Left cardiac atrium (tissue), 4 donors: ENCODE measurements at places on chromosomes 1 and 21. TPM values are rescaled to one million over a fixed set of nuclear protein-coding genes. Genes with fewer than 3 reads are reported as not detected.

OR2L13 gene
- not detected for total RNA-seq

DNA sequence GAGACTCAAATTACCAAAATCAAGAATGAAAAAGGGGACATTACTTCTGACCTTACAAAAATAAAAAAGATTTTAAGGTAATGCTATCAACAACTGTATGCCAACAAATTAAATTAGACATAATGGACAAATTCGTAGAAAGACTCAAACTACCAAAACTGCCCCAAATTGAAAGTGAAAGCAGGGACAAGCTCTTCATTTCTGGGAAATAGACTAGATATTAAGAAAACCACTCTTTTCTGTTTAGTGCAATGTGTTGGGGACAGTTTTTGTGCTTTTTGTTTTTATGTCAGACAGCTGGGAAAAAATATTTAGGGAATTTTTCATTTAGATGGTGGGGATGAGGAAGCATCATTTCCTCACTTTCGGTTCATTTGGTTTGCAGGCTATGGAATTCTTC is 4.9 kb upstream of the GBP1 start:
- DNase-seq: no peak

DNA sequence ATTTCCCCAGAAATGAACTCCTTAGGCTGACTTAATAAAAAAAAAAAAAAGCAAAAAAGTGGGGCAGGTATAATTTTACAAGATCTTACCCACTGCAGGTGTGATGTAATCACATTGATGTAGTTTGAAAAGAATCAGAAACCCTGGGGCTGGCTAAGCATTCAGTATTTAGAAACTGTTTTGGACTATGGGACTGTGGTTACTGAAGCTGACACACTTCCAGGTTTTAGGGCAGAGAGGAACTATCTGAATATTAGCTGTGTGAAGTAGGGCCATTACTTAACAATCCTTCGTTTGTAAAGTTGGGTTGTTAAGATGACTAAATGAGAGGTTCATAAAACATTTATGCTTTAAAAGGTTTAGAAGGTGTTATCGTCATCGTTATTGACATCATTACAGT is 165.3 kb downstream of the FASLG start:
- DNase-seq: no peak

DNA sequence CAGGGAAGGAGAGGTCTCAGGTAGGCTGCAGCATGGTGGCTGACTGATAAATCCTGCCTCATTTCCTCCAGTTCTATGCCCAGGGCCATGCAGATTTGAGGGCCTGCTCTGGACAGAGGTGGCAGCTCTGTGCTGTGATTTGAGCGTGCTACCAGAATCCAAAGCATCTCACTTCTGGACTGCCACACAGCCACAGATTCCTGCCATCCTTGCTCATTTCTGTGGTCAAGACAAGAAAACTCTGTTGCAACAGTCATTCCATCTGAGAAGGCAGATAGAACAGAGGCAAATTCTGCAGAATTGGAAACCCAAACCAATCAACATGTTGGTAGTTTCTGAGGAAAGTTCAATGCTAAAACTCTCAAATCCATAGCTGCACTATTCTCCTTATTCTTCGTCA is 102.8 kb upstream of the GALNT2 start:
- no peak for DNase-seq

SHISA4 gene
- total RNA-seq: 49.0 TPM

- DNase-seq: no peak
Observed at GRCh38 chr1:64231153-64231552, 27.7 kb downstream of the UBE2U start.

DNA sequence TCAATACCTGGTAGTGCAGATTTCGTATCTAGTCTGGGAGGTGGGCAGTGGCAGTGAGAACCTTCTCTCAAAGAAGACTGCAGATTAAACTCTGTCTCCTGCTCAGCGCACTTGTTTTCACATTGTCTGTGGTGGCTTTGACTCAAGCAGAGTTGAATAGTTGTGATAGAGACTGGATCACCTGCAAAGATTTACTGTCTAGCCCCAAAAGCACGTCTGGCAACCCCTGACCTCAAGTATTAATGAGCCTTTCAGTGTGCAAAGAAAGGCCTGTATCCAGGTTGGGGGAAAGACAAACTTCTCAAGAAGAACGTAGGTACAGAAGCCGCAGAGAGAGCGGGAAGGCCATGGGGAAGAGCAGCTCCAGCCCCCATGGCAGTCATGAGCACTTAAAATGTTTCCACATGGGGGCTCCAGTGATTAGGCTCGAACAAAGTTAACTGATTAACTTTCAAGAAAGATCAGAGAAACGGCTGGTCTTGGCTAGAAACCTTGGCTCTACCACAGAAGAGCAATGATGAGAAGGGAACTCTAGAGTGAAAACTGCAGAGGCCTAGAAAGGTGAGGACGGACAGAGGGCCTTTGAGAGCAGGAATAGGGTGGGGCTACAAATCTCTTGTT is 15.2 kb downstream of the HENMT1 start:
- no peak for DNase-seq

TRIM17 gene
- 0.42 TPM for total RNA-seq

- DNase-seq: no peak
Observed at GRCh38 chr1:223631956-223632355, 33.5 kb downstream of the CAPN8 start.

NPHS2 gene
- not detected for total RNA-seq

GRCh38 chr1:209869291-209870149 is 41.7 kb downstream of the UTP25 start:
- no peak for DNase-seq

SPATA45 gene
- not detected for total RNA-seq

DNA sequence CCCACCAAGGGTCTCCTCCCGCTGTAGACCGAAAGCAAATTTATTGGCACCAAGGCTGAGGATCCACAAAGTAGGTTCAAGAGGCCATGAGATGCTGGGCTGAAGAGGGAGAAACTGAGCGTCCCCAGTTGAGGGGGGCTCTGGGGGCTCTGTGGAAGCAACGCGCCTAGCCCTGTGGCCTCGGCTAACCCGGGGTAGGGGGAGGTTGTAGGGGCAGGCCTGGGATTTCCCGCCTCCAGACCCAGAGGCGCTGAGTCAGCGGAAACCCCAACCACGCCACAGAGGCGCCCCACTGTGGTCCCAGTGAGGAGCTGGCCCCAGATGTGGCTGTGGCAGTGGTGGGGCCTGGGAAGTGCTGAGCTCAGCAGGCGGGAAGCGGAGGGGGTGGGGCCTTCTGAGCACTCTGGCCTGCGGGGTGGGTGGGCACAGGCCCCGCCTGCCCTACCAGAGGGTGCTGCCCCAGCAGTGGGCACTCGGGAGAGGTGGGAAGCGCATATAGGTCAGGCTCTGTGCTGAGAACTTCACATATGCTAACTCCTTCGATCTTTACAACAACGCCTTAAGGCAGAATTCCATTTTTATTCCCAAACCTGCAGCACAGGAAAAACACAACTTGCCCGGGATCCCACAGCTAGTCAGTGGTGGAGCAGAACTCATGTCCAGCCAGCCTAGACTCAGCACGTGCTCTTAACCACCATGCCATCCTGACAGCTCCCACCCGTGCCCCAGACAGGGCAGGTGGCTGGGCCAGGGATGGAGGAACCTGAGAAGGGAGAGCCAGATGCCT is 1.5 kb upstream of the COL16A1 start:
- DNase-seq: peak; percentile 63

PERM1 gene
- 78.9 TPM for total RNA-seq

DNA sequence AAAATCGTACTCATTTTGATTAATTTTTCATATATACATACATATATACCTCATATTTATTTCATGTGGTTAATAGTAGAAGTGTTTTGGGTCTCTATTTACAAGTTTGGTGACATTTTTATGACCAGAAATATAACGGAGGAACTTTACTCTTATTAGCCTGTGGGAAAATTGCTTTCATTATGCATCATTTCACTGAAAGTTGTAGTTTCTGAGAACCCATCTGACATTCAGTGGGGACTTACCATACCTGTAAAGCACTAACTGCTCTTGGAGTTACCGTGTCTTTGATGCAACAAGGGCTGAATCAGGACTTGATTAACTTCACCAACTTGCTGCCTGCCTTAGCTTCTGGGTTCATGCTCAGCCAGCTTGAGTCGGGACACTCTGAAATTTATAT is 49.9 kb upstream of the ITPKB start:
- DNase-seq: no peak

- DNase-seq: peak; percentile 56
Observed at GRCh38 chr1:117895482-117896114, 33.8 kb downstream of the GDAP2 start.

RIIAD1 gene
- total RNA-seq: 3.3 TPM

APCS gene
- not detected for total RNA-seq

DNA sequence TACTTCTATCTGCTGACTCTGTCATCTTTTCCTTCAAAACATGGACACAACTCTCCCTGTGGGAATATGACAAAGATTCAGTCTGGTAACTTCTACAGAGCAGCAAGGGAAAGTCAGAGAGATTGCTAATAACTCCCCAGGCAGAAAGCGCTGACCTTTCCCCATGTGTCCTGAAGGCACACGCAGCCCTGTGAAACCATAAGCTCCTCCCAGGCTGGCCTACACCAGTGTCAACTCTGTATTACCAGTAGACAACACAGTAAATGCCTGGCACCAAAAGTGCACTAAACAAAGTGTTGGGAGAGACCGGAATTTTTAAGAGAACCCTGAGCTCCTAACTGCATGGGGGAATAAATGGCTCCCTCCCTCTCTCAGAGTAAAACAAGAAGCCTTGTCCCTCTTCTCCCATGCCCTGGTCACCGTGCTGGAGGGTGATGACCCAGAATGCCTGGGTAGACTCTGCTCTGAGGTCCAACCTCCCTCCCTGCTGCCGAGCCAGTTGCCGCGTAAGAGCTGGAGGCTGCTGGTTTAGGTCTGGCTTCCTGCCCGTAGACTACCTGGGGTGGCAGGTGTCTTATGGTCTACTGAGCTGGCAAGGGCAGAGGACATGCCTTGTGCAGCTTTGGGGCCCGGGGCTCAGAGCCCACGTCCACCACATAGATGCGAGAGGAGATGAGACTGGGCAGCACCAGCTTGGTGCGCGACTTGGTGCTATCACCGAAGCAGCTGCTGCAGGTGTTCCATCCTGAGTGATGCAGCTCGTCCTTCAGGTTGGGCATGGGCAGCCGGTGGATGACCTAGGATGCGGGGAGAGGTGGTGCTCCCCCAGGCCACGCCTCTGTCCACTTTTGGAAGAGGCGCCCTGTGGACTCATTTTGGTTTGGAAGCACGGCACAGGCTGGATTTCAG is 3.9 kb downstream of the SELENBP1 start:
- no peak for DNase-seq

HES2 gene
- not detected for total RNA-seq

- DNase-seq: no peak
Observed at GRCh38 chr1:54400329-54400728, 5.9 kb downstream of the SSBP3 start.

CFHR1 gene
- total RNA-seq: not detected

CRNN gene
- total RNA-seq: not detected

DMBX1 gene
- not detected for total RNA-seq

DNA sequence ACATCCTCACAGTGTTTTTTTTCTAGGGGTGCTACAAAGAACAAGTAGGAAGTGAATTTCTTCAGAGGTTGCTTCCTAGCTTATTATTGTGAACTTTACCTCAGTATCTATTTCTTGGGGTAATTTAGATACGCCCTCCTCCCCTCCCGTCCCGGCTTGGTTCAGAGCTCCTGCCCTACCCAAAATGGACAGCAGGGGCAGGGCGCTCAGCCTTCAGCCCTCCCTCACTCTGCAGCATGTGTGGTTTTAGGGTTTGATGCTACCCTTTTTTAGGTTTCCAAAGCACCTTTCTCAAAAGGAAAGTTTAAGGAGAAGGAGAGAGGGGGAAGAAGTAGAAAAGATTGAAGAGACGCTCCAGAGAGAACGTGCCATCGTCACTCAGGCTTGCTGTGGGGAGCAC is 16.9 kb upstream of the POGK start:
- no peak for DNase-seq

AMY1C gene
- not detected for total RNA-seq

DNA sequence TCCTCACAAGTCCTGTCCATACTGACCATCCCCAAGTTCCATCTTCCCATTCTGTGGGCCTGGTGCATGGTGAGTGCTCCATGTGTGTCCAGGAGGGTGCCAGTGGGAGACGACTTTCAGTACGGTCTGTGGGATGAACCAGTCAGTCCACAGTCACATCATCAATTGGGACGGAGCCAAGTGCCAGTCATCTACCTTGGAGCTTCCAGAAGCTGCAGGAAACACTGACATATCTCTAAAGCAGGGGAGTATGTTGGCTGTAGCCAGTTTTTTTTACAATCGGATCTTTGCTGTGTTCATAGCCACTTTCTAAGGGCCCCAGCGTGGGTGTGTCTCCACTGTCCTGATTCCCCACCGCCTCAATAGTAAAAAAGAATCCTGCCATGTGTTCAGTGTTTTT is 13.6 kb upstream of the TRIM17 start:
- DNase-seq: no peak

DNA sequence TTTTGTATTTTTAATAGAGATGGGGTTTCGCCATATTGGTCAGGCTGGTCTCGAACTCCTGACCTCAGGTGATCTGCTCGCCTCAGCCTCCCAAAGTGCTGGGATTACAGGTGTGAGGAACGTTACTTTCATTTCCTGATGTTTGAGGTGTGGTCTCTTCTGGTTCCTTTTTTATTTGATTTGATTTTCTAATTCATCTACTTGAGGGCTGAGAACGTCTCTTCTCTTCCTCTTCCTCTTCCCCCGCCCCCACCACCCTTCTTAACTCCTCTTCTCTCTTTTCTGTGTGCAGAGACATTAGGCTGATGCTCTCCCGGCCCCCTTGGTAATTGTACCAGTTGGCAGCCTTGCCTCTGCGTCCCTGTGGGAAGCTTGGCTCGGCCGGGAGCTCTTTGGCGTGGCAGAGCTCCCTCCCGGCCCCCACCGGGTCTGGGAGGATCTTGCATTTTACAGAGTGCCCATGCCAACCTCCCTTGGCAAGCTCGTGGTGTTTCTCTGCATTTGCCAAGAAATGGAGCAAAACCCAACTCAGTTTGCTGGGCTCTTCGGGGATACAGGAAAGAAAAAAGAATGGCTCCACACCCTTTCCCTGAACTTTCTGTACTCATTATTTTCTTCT is 19.9 kb downstream of the CRYAA start:
- DNase-seq: peak; percentile 41

DNA sequence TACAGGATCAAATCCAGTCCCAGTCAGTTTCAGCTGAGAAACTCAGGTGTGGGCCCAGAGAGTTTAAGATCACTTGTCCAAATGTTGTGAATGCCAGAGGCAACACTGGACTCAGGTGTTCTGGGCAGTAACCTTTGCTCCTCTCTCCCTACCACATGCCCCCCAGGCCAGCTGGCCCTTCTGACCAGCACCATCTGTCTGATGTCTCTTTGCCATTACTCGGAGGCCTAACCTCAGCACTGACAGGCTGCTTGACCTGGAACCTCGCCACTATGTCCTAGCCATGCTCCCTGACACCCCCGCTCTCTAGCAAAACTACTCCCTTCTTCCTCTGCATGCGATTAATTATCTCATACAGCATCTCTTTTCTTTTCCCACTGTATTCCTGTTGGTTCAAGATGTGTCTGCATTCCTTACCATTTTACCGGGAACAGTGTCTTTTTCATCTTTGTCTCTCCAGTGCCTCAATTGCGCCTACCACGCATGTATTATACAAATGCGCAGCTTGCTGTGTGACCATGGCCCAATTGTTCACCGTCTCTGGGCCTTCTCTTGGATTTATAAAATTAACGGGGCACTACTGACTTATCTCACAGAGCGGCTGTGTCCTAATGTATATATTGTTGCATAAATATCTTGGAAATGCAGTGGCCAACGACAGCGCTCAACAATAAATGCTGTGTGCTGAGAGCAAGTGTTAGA is 159.5 kb upstream of the IRF2BP2 start:
- DNase-seq: no peak

OTUD7B gene
- 21.4 TPM for total RNA-seq
